Posterior vena cava (tissue), 2 donors: ENCODE measurements at places on chromosomes 4 and X.
A peak's percentile ranks its signal among the peaks of the same experiment; 100 is the strongest.

DNA sequence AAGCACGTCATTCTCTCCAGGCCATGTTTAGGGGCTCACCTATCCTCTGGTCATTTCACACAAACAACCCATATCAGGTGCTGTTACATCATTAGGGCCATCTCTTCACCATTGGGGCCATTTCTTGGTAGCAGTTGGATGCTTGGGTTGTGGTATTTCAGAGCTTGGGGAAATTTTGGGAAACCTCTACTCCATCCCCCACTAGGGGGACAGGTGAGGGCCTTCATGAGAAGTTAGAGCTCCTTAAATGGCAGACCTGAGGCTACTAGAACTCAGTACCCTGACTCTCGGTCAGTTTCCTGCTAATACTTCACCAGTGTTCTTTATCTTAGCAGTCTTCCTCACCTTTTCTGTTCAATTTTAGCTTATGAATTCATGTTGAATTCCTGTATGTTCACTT is 50.2 kb downstream of the ZNF827 start:
- DNase-seq: no peak

GRCh38 chr4:148445071-148445859 is 3.1 kb upstream of the NR3C2 start:
- DNase-seq: peak; percentile 86

DNA sequence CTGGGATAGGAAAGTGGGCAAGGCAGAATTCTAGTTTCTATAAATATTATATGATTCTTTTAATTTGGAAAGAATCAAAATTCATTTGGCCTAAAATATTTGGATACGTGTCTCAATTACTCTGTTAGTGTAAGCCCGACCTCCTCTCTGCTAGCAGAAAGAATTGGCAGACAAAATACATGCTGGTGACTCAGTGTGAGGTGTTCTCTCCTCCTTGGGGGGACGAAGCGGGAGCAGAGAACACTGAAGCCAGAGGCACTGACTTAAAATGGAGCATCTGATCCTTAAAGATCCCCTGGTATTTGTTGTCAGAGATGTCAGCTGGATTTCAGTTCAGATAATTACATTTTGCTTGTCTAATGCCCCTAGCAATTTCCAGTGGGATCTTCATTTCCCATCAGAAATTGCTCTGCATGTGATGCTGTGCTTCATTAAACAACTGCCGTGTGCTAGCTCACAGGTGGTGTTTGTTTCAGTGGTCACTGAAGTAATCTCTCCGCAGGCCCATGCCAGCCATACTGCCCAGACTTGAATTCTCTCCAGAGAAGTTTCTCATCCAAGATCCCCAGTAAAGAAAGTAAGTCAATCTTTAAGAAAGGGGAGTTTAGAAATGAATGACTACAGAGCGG is 188.7 kb upstream of the TLL1 start:
- no peak for DNase-seq

GRCh38 chr4:20043991-20044390 is 207.7 kb upstream of the SLIT2 start:
- DNase-seq: no peak

- DNase-seq: no peak
Measured at GRCh38 chrX:39338583-39338982, 537.3 kb downstream of the MID1IP1 start.

DNA sequence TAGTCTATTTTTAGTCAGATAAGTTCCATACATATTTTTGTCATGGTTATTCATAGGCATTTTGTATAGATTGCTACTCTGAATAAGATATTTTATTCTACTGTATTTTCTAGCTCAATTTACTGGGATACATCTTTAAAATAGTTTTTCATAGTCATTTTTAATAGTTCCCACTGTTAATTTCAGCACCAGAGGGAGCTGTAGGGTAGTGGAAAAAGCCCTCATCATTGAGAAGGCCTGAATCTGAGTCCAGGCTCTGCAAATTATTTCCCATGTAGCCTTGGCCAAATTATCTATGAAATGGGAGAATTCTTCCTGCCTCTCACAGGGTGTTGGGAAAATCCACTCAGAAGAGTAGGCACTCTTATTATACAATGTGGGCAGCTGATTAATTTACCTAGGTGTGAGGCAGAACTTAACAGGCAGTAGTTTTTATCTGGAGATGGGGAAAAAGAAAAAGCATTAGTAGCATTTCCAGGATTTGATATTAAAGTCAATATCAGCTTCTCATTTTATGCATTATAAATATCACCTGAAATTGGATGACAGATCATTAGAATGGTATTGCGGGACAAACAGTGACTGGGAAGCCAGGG is 102.9 kb upstream of the PAQR3 start:
- DNase-seq: no peak

DNA sequence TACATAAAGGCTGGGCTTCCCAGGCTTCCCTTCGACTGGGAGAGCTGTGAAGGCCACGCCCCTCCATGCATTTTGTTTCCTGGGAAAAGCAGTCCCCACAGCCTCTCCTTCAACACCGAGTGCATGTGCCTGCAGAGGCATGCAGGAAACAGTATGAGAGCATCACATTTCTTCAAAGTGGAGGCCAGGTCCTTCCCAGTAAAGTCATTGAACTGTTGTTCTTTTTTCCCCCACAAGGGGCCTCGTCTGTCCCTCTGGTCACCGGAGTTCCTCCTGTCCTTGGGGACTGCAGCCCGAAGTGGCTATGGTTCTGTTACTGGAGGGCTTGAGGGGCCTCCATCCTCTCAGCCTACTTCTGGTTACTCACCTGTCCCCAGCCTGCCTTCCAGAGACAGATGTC is 56.0 kb downstream of the RAI2 start:
- no peak for DNase-seq

- no peak for DNase-seq
Measured at GRCh38 chr4:113383111-113383785, 333.8 kb downstream of the ANK2 start.

DNA sequence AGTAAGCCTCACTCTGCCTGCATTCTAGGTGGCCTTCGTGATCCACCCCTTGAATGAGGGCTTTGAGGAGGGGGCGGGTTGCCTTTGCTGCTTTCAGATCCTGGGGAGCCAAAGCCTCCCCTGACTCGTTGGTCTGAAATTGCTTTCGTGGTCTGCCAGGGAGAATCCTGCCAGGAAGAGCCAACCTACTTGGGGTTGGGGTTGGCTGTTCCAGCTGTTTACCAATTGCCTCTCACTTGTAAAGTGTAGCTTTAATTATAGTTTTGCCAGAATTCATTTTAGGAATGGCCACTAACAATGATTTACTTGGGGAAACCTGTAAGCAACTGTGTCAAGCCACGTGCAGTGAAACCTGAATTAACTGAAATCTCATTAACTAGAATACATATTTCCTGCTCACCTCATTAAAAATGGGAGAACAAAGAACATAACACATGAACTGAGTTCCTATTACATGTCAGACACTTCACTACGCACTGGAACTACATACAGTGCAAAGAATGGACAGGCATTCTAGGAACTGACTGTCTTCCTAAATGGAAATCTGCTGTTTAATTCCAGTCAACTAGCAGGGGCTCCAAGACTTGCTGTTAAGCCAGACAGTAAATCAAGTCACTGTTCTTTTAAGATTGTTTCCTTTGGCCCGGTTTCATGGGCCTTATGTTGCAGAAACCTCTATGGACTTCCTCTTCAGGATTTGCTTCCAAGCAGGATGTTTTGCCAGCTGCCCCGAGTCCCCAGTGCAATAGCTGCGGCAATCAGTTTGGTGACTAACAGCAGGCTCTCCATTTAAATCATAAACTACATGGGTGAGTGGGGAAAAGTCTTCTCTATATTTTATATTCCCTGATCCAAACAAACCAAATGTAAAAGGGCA is 16.4 kb upstream of the NKRF start:
- DNase-seq: no peak

- DNase-seq: no peak
Measured at GRCh38 chr4:14857475-14857874, 144.8 kb upstream of the CPEB2 start.

- DNase-seq: no peak
Measured at GRCh38 chrX:29435396-29435795, 780.0 kb upstream of the MAGEB2 start.

DNA sequence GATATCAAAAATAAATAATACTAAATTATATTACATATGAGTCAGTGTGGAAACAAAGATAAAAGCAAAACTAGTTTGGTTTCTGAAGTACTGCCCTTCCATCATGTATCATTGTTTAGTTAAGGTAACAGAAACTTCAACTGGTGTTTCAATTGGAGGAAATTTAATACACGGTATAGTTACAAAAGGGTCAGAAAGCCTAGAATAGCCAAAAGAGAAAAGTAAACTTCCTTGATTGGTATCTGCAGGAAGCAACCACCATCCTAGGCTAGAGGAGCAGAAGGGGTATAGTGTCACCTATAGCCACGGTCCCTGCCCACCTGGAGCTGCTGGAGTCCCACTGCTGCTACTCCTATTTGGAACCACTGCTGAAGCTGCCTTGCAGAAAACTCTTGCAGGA is 185.6 kb downstream of the SLC7A11 start:
- no peak for DNase-seq

GRCh38 chrX:44459501-44459900 is 83.2 kb downstream of the FUNDC1 start:
- no peak for DNase-seq

- DNase-seq: no peak
Measured at GRCh38 chrX:150790021-150790420, 96.8 kb downstream of the MTMR1 start.

- no peak for DNase-seq
Measured at GRCh38 chr4:113845138-113845537, 83.6 kb upstream of the CAMK2D start.

DNA sequence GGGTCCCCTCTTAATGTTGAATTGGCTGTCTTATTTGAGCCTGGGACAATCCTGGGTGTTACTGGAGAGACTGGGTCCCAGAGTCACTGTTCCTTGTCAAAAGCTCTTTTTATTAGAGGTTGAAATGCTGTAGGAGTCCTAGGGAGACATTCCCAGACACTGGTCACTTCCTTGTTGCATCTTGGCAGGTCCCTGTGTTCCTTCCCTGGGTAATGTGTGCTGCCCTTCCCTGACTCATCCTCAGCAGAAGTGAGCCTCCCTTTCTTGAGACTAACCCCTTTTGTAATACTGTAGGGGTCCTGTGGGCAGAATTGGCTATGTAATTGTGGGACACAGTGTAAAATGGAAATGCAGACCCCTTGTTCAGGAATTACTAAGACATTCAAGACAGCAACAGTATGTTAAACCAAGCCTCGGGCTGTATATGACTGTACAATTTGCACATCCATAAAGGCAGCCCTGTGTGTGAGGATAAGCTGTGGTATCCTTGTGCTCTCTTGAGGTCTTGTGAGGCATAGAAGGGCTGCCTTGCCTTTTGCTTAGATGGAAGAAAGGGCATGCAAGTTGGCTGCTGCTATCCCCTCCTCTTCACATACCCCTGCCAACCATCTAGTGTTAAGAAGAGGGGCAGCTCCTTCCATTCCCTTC is 53.5 kb downstream of the DCLK2 start:
- DNase-seq: no peak

- DNase-seq: no peak
Measured at GRCh38 chrX:136646602-136647239, 1.2 kb upstream of the CD40LG start.

- no peak for DNase-seq
Measured at GRCh38 chrX:41705680-41706374, 17.1 kb downstream of the GPR34 start.

DNA sequence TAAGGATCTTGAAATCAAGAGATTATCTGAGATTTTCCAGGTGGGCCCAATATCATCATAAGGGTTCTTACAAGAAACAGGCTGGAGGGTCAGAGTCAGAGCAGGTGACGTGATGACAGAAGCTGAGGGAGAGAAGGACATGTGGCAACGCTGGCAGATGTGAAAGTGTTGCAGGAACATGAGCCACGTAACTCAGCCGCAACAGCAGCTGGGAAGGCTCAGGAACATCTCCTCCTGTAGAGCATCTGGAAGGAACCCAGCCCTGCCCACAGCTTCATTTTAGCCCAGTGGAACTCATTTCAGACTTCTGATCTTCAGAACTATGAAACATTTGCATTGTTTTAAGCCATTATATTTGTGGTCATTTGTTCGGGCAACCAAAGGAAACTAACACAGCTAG is 156.3 kb upstream of the VEGFC start:
- no peak for DNase-seq

DNA sequence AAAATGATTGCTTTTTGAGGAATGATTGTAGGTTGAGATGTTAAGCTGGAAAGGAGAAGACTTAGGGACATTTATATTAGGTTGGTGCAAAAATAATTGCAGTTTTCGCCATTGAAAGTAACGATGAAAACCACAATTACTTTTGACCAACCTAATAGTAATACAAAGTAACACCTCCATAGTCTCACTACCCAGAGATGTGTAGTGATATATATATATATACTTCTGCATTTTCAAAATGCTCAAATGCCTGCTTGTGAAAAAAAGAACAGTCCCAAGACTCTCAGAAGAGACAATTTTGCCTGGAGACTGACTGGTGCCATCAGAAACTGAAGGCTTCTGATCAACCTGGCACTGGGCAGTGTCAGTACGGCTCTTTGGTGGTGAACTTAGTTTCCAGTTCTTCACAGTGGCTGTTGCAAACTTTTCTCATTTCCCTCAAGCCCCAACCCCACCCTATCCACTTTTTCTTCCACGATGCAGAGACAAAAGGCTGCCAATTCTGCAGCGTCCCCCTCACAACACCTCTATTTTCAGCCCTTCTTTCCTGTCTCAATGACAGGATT is 35.1 kb upstream of the TAPT1 start:
- no peak for DNase-seq

DNA sequence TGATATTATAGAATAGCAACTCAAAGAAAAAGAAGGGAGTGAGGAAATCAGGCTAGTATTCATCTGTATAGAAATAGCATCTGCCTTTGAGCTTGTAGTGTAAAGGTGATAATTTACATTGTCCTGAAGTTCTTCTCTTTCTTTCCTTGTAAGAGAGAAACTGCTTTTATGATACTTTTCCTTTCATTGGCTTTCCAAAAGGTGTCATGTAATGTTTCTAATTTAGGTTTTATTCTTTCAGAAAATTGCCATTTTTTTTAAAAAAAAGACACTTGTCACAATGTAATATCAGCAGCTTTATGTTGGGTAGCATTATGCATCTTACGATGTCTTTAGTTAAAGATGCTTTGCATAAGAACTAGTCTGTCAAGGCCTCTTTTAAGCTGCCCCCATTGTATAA is 1153.8 kb upstream of the PCDH7 start:
- DNase-seq: no peak

GRCh38 chr4:136414981-136415380 is 1117.3 kb downstream of the PCDH18 start:
- DNase-seq: no peak

DNA sequence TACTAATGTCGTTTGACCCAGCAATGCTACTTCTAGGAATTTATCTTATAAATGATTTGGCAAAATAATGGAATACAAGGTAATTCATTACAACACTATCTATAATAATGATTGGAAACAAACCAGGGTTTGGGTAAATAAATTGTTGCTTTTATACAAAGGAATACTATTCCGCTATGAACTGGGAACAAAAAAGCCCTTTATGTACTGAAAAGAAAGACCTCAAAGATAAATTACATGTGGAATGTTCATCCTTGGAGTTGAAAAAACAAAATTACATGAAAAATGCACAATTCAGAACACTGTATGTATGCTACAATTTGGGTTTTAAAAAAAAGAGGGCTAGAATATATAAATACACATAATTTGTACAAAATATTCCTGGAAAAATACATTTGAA is 5.2 kb upstream of the NUP54 start:
- DNase-seq: no peak
